Activated naive CD4-positive, alpha-beta T cell treated with anti-CD3 and anti-CD28 coated beads, Interleukin-2, amount 10 ng/mL, durations not matched to agents 5 hours and 36 hours (primary cell): ENCODE measurements at places on chromosomes 13 and 19. TPM values are rescaled to one million over a fixed set of nuclear protein-coding genes. Genes with fewer than 3 reads are reported as not detected.

TBXA2R gene
- 3.8 TPM for total RNA-seq

PLA2G4C gene
- 5.5 TPM for total RNA-seq

SH3GL1 gene
- 78.2 TPM for total RNA-seq

UBE2L5 gene
- total RNA-seq, result not detected

ZNF813 gene
- total RNA-seq, result 7.1 TPM

ANGPTL8 gene
- total RNA-seq, result not detected

MBD3L1 gene
- not detected for total RNA-seq

RLN3 gene
- not detected for total RNA-seq

KLF1 gene
- not detected for total RNA-seq

CERS1 gene
- not detected for total RNA-seq

MCEMP1 gene
- not detected for total RNA-seq

SULT2A1 gene
- not detected for total RNA-seq

HTR2A gene
- not detected for total RNA-seq

DENND1C gene
- 117 TPM for total RNA-seq

DIAPH3 gene
- total RNA-seq, result 17.3 TPM

ZNF135 gene
- 0.50 TPM for total RNA-seq

SLITRK5 gene
- not detected for total RNA-seq

PABPC3 gene
- total RNA-seq, result 0.94 TPM

TEKTIP1 gene
- 6.1 TPM for total RNA-seq

IGFL1 gene
- total RNA-seq, result not detected

C1QTNF9 gene
- not detected for total RNA-seq

PRR22 gene
- total RNA-seq, result 3.5 TPM

TSSK6 gene
- total RNA-seq, result 6.5 TPM

RFPL4AL1 gene
- total RNA-seq, result not detected

RFPL4A gene
- total RNA-seq, result not detected

ARL11 gene
- total RNA-seq, result 1.7 TPM

ZNF665 gene
- 4.8 TPM for total RNA-seq

TMEM255B gene
- 1.0 TPM for total RNA-seq

TUBA3C gene
- total RNA-seq, result not detected

GJB2 gene
- total RNA-seq, result 1.8 TPM

CGB2 gene
- not detected for total RNA-seq

SLC10A2 gene
- total RNA-seq, result not detected

PLPPR3 gene
- not detected for total RNA-seq

GNG7 gene
- total RNA-seq, result 0.72 TPM

RUBCNL gene
- total RNA-seq, result 0.17 TPM

KRTDAP gene
- not detected for total RNA-seq

SIGLEC10 gene
- total RNA-seq, result not detected

MED16 gene
- total RNA-seq, result 64.3 TPM

PDE4C gene
- 0.55 TPM for total RNA-seq

KCNRG gene
- 0.36 TPM for total RNA-seq

TRIP10 gene
- 11.1 TPM for total RNA-seq

EDNRB gene
- not detected for total RNA-seq

LMO7 gene
- total RNA-seq, result 27.9 TPM

MRI1 gene
- 31.3 TPM for total RNA-seq

SUCLA2 gene
- 33.0 TPM for total RNA-seq

NECTIN2 gene
- 0.34 TPM for total RNA-seq

ZNF541 gene
- total RNA-seq, result 0.30 TPM
